ENCODE measurements at places on chromosomes 16 and 17.

GRCh38 chr16:74871608-74872007 is 97.0 kb upstream of the FA2H start:
- DNase-seq: no peak

DNA sequence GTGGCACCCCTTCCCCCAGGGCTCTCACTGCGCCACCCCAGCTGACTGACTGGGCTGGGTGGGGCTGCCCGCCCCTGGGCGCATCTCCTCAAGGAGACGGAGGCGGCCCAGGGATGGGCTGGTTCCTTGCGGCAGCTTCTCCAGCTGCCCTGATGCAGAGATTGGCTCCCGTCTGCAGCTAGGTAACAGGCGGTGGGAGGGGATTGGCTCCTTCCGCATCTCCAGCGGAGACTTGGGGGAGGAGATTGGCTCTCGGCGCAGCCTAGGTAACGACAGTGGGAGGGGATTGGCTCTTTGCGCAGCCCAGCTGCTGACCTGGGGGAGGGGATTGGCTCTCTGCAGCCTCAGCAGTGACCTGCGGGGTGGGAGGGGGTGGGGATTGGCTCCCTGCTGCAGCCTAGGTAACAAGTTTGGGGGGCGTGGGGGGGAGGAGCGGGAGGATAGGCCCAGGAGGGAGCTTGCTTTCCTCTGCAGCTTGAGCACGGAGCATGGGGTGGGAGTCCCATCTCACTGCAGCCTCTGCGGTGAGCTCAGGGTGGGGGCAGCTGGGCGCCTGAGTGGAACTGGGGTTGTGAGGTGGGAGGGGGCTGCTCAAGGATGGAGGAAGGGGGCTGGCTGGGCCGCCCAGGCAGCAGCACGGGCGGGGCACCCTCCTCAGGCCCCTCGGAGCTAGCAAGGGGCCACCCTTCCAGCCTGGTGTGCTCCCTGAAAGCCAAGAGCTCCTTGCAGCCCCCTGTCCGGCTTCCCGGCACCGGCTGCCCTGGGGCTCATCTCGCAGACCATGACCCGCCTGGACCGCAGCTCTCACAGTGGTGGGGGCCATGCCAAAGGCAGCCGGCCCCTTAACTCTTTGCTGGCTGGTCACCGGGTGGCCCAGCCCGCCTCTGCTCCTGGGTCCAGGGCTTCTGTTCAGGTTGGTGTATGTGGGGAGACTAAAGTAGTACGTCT is 6.4 kb downstream of the NFE2L1 start:
- DNase-seq: peak; percentile 94

- no peak for DNase-seq
These were observed 19.0 kb downstream of the ERAL1 start for GRCh38 chr17:28873839-28874238.

DNA sequence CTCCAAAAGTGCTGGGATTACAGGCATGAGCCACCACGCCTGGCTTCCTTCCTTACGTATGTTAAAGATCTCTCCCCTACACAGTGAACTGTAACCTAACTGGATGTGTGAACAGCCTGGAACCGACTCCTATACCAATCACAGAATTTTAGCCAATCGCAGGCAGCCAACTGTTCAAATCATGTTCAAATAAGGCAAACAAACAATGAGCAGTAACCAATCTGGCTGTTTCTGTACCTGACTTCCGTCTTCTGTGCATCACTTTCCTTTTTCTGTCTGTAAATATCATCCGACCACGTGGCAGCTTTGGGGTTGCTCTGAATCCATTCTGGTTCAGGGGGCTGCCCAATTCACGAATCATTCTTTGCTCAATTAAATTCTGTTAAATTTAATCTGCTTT is 27.5 kb downstream of the TEKT5 start:
- no peak for DNase-seq

- no peak for DNase-seq
These were observed 3.4 kb downstream of the CNTNAP4 start for GRCh38 chr16:76280421-76281215.

GRCh38 chr16:86515413-86515776 is 5.1 kb downstream of the FOXF1 start:
- DNase-seq: no peak

DNA sequence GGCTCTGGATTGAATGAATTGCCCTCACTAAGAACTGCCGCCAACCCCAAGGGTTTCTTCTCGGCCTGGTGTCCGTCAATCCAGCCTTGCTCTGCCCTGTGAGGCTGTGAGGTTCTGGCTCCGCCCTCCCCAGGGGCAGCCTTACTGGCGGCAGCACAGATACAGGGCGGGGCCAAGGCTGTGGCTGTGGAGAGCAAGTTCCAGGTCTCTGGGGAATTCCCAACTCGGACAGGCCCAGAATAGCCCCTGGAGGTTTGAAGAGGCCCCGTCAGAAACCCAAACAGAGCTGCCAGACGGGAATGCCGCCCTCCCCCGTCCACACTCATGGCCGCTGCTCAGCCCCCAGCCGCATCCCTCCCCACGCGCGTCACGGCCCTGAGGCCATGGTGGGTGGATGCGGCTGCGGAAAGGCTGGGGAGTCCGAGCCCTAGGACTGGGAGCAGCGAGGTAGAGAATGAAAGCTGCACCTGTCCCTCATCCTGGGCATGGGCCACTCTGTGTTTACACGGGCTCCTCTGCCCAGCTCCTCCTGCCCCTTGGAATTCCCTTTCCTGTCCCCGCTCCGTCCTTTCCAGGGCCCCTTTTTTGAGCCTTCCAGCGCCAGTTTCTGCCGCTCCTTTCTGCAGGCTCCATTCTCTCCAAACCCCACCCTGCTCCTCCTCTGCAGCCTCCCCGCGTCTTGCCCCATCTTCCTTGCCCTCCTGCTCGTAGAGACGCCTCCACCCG is 660 bp upstream of the PRRT2 start:
- DNase-seq: peak; percentile 93

DNA sequence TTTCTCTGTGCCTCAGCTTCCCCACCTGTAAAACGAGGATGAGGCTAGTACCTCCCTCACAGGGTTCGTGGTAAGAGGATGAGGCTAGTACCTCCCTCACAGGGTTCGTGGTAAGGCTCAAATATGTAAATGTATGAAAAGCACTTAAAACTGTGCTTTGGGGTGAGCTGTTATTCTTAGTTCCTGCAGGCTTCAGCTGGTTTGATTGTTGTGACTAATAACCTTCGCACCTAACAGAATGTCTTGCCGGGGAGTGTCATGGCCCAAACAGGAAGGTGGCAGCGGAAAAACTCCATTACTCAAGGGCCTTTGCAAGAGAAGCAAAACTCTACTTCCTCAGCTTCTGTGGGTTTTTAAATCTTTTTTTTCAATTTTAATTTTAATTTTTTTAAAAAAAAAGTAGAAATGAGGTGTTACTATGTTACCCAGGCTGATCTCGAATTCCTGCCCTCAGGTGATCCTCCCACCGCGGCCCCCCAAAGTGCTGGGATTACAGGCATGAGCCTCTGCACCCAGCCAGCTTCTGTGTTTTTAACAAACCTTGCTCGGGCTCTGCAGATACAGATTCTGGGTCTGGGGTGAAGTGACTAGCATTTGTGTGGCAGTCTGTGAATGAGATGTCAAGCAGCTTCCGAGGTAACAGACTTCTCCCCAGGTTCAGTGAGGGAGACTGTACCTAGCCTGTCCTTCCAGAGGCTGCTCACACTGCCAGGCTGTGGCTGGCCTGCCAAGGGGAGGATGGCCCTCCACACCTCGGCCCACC is 103.0 kb downstream of the RAB11FIP4 start:
- DNase-seq: no peak

- DNase-seq: no peak
These were observed 110.3 kb downstream of the CYB561 start for GRCh38 chr17:63335831-63336230.

GRCh38 chr16:85618521-85618920 is 5.4 kb downstream of the GSE1 start:
- no peak for DNase-seq

DNA sequence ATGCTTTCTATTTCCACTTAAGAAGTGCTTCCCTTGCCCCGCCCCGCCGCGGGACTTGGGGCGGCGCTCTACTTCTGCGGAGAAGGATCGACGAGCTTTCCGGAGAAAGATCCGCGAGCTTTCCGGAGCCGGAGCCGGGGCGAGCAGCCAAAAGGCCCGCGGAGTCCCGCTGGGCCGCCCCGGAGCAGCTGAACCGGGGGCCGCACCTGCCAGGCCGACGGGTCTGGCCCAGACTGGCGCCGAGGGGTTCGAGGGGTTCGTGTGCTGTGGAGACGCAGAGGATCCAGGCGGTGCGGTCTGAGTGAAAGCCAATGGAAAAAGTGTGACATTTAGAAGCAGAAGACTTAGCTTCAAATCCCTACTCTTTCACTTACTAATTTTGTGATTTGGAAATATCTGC is 50.8 kb downstream of the TBC1D26 start:
- DNase-seq: no peak

GRCh38 chr17:42025936-42026335 is 6.0 kb downstream of the NKIRAS2 start:
- no peak for DNase-seq

- DNase-seq: no peak
These were observed 134.3 kb downstream of the HAPSTR1 start for GRCh38 chr16:9225527-9226316.

DNA sequence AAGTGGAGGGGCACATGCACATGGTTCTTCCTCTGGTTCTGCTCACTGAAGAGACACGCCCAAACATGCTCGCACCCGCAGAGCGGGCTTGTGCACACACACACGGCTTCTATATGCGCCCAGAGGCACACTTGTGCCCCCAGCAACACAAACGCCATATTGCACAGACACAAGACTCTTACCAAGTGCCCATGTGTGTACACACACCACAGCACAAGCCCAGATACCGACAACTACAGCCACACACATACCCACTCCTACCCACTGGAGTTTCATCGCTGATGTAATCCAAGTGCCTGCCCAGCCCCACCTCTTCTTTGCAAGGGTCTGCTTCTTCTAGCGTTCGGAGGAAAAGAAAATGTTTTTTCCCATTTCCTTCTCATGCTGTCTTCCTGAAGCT is 6.5 kb upstream of the PRR29 start:
- DNase-seq: no peak

DNA sequence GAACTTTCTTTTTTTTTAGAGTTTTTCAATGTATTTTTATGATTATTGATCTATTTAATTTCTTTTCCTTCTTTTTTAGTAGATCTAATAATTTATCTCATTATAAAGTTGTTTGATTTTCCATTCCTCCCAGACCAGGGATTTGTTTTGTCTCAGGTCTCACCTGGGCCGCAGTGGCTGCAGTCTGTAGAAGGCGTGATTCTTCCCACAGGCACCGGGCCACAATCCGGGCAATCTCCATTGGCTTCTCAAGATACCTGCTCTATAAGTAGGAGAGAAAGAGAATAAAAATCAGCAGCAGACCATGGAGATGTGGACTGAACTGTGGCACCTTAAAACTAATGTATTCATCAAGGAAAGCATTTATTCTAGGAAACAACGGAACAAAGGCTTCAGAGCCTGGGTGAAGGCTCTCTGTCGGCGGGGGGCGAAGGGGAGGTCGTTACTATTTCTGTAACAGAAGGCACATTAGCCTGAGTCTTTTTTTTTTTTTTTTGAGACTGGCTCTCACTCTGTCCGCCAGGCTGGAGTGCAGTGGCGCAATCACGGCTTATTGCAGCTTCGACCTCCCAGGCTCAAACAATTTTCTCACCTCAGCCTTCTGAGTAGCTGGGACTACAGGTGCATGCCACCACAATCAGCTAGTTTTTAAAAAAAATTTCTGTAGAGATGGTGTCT is 42.7 kb downstream of the STAT3 start:
- no peak for DNase-seq

DNA sequence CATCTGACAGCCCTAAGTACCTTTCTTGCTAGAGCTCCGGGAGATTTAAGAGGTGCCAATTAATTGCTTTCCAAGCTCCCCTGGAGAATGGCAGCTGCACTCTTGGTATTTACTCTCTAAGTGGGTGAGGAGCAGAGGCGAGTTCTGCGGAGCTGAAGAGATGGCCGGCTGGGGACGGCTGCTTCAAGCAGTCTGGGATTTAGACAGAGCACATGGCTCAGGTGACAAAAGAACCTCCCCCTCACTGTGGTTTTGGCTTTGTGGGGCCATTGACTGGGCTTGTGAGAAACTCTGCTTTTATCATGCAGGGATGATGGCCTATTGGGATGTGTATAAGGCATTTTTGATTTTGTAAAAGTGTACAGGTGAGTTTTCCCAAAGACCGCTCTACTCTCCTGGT is 239.3 kb upstream of the EEF2KMT start:
- DNase-seq: no peak

- DNase-seq: no peak
These were observed 13.7 kb downstream of the RNF213 start for GRCh38 chr17:80274331-80274730.

GRCh38 chr16:55490301-55490700 is 11.3 kb downstream of the MMP2 start:
- DNase-seq: no peak

GRCh38 chr17:48178317-48178716 is 70.8 kb downstream of the SNX11 start:
- no peak for DNase-seq

DNA sequence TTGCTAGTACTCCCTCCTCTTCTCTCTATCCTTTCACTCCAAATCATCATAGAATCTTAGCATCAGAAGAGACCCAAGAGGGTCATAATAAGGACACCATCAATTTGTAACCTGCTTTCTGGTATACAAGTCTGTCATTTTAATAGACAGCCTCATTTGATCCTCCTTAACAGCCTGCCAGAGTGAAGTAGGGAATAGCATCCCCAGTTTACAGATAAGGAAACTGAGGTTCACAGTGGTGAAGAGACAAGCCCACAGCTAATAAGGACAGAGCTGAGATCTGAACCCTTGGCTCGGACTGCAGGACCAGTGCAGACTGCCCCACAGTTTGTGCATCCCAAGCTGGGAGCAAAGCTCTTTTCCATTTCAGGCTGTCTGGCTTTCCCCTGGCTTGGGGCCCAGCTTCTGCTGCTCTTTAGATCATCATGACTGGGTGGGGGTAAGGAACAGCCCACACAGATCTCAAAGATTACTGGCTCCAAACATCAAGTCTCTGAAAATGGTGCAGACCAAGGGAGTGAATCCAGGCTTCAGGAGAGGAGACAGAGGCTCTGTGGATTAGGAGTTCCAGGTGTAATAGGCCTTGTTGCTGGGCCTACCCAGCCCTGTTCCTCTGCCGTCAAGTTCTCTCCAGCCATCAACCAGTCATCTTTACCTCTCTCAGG is 10.3 kb upstream of the IGFBP4 start:
- DNase-seq: no peak

- no peak for DNase-seq
These were observed 62.3 kb downstream of the CYTH1 start for GRCh38 chr17:78719630-78720298.

DNA sequence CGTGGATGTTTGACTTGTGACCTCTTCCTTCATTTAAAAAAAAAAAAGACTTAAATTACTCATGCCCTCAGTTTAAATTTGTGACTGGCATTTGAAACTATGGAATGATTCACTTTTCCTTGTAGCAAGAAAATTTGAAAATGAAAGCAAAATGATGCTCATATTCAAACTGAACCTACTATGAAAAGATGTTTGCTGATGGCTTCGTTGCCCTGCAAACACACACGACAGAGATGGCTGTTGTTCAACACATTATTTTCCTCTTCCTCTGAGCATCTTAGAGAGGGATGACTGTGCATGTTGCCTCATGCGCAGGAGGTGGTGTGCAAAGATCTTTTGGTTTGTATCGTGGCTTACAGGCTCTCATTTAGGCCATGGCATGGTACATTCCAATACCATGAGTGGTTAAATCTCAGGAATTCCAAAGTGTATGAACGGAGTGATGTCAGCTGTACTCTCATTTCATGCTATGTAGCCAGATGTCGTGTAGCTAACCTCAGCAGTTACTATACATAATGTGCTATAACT is 164.5 kb downstream of the PRKCA start:
- no peak for DNase-seq

GRCh38 chr17:6787081-6787693 is 11.2 kb downstream of the FBXO39 start:
- no peak for DNase-seq

- DNase-seq: no peak
These were observed 21.5 kb downstream of the TRAP1 start for GRCh38 chr16:3695610-3696369.

GRCh38 chr16:3835089-3835602 is 45.4 kb downstream of the CREBBP start:
- DNase-seq: no peak

All from NCI-H1417 (cell line).